ENCODE measurements at places on chromosomes 4 and X. TPM values are rescaled to one million over a fixed set of nuclear protein-coding genes. Genes with fewer than 3 reads are reported as not detected.

GRCh38 chr4:163542275-163542674 is 47.8 kb downstream of the TMA16 start:
- H3K4me3 ChIP-seq = no peak overlapping the region
- DNase-seq = no peak
- H3K27ac ChIP-seq = no peak overlapping the region
- no peaks in the 10 kb centered on the region for H3K27me3 ChIP-seq
- no peaks in the 10 kb centered on the region for H3K36me3 ChIP-seq

The DMP1 gene
- not detected for total RNA-seq

DNA sequence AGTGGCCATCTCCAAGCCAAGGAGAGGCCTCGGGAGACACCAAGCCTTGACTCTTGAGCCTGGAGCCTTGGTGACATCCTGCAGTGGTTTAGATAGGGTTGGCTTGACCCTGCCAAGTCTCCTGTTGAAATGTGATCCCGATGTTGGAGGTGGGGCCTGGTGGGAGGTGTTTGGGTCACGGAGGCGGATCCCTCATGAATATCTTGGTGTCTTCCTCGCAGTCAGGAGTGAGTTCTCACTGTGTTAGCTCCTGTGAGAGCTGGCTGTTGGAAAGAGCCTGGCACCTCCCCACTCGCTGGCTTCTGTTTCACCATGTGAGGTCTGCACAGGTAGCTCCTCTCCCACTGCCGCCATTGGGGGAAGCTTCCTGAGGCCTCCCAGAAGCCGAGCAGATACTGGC is 38.8 kb downstream of the ADRA2C start:
- no peaks in the 10 kb centered on the region for H3K27me3 ChIP-seq
- no peaks in the 10 kb centered on the region for H3K4me1 ChIP-seq
- DNase-seq = no peak

The PAGE2B gene
- 1.1 TPM for total RNA-seq

GRCh38 chr4:57554556-57555092 is 444.4 kb upstream of the IGFBP7 start:
- H3K4me1 ChIP-seq = no peaks in the 10 kb centered on the region
- H3K36me3 ChIP-seq = no peaks in the 10 kb centered on the region
- no peak overlapping the region for H3K4me3 ChIP-seq
- H3K27ac ChIP-seq = no peak overlapping the region

The SPINK2 gene
- total RNA-seq = not detected

DNA sequence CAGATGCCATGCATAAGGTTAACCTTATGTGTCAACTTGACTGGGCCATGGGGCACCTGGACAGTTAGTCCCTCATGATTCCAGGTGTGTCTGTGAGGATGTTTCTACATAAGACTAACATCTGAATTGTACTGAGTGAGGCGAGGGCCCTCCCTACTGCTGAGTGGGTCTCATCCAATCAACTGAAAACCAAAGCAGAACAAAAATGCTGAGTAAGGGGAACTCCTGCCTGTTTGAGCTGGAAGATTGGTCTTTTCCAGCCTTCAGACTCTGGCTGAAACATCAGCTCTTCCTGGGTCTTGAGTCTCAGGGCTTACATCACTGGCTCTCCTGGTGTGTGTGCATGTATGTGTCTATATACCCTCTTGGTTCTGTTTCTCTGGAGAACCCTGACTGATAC is 13.8 kb downstream of the NELFA start:
- H3K4me1 ChIP-seq = peaks cover 2% of the 10 kb centered on the region
- DNase-seq = no peak
- H3K27me3 ChIP-seq = no peaks in the 10 kb centered on the region
- H3K36me3 ChIP-seq = peaks cover 55% of the 10 kb centered on the region
- no peak overlapping the region for H3K27ac ChIP-seq
- H3K4me3 ChIP-seq = no peak overlapping the region

Measured in activated T-helper 2 cell treated with anti-CD3 and anti-CD28 coated beads, Interferon-gamma antibody, Interleukin-2, Interleukin-4, amounts not matched to agents 10 μg/mL and 5 μg/mL and 100 μg/mL, durations not matched to agents 14 hours and 24 hours and 36 hours (primary cell).